ENCODE measurements at places on chromosomes 11 and 22. TPM values are rescaled to one million over a fixed set of nuclear protein-coding genes. Genes with fewer than 3 reads are reported as not detected.

Gene TOP3B
- total RNA-seq, result 31.1 TPM

Gene RFPL1
- total RNA-seq, result not detected

Gene LIF
- total RNA-seq, result 10.6 TPM

Gene CALCA
- total RNA-seq, result not detected

Gene CCDC87
- total RNA-seq, result 0.29 TPM

Gene OR10A3
- not detected for total RNA-seq

Gene KRTAP5-8
- not detected for total RNA-seq

Gene APOBEC3C
- total RNA-seq, result 19.1 TPM

Gene PHETA2
- total RNA-seq, result 14.1 TPM

Gene BDNF
- total RNA-seq, result 10.6 TPM

Gene KCNQ1
- under 0.01 TPM for total RNA-seq

Gene SNAP29
- total RNA-seq, result 8.9 TPM

Gene C11orf42
- total RNA-seq, result not detected

Gene SAA1
- not detected for total RNA-seq

Gene ST3GAL4
- total RNA-seq, result 39.7 TPM

Gene CCDC81
- total RNA-seq, result 1.0 TPM

Gene FBXO7
- 64.1 TPM for total RNA-seq

Gene SLC1A2
- total RNA-seq, result 3.3 TPM

Gene MOGAT2
- total RNA-seq, result not detected

Gene MS4A6A
- 0.15 TPM for total RNA-seq

Gene APOA1
- total RNA-seq, result 0.33 TPM

Gene RIBC2
- under 0.01 TPM for total RNA-seq

Gene OR10A2
- not detected for total RNA-seq

Measured in smooth muscle cell of trachea (primary cell).